ENCODE measurements at places on chromosomes 13 and 19. TPM values are rescaled to one million over a fixed set of nuclear protein-coding genes. Genes with fewer than 3 reads are reported as not detected.

- H3K4me3 ChIP-seq, result no peak overlapping the region
These were observed 80.1 kb downstream of the ZNF486 start for GRCh38 chr19:20247016-20247683.

Gene ZNF429
- 12.1 TPM for total RNA-seq

Gene ZNF208
- not detected for total RNA-seq

DNA sequence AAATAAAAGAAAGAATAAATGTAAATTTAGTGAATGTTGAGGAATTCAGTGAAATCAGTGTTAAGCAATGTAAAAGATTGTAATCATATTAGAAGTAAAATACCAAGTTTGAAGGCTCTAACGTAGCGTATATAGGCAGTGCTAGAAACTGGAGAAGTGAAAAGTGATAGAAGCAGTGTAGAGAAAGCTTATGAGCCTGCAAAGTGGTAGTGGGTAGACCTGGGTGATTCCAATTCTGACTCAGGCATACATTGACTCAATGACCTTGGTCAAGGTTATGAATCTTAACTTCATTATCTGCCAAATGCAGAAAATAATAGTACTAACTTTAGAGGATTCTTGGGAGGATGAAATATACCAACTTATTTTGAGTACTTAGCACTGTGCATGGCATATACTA is 4.1 kb downstream of the SLC10A2 start:
- H3K4me1 ChIP-seq, result peaks cover 6% of the 10 kb centered on the region
- H3K27me3 ChIP-seq, result no peaks in the 10 kb centered on the region
- H3K36me3 ChIP-seq, result no peaks in the 10 kb centered on the region

GRCh38 chr13:113732176-113732960 is 26.7 kb upstream of the TMEM255B start:
- no peaks in the 10 kb centered on the region for H3K27me3 ChIP-seq
- no peak for DNase-seq
- no peak overlapping the region for H3K27ac ChIP-seq

DNA sequence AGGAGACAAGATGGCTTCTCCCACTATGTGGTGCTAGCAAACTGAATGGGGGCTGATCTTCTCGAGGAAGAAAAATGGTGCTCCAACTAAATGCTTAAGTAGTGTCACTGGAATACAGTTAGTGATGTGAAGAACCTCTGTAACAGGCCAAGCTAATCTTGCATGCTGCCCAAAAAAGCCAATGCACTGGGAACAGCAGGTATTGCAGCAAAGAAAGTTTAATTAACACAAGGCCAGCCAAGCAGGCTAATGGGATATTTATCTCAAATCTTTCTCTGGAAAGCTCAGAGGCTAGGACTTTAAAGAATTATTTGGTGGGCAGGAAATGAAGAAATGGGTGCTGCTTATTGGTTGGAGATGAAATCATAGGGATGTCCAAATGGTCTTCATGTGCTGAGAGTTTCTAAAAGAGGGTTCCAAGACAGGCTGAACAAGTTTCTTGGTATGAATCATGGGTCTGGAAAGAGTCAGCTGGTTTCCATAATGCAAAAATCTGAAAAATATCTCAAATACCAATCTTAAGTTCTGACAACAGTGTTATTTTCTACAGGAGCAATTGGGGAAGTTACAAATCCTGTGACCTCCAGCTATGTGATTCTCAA is 1550.5 kb downstream of the SLITRK5 start:
- no peak overlapping the region for H3K4me3 ChIP-seq
- no peak for DNase-seq
- no peaks in the 10 kb centered on the region for H3K4me1 ChIP-seq
- peaks cover 5% of the 10 kb centered on the region for H3K36me3 ChIP-seq
- no peak overlapping the region for H3K27ac ChIP-seq

DNA sequence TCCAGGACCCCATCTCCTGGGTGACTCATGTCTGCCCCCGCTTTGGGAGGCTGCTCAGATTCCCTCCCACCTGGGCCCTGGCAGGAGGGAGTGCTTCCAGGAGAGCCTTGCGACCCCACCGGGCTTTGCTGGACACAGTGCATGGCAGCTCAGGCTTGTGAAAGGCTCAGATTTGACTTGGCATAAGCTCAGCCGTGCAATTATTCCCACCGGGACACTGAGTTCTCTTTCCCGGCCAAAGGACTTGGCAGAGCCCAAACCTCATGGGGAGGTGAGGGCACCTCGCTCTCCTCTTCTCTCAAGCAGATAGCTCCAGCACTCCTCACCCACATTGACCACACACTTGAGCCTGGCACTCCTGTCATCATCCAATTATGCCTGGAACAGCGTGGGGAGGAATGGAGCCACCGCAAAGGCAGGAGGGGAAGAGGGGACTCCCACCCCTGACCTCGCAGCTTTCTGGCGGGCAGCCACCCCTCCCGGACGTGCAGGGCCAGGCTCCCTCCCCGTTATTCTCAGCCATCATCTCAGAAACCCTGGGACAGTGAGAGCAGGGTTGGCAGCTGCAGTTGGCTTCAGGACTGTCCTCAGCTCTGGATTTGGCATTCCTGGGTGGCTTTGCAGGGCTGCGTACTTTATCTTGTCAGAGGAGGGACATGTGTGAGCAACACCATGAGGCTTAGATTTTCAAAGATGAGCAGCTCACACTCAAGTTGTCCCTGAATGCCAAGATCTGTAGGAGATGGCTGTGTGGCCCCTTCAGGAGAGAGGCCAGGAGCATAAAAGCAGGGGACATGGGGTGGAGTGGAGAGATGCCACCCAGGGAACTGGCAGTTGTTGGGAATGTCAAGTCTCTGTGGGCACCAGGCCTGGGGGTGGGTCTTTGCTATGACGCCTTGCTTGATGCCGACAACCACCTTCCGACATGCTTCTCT is 306.2 kb downstream of the TEX29 start:
- H3K4me1 ChIP-seq, result no peaks in the 10 kb centered on the region
- peak; percentile 15 for DNase-seq
- H3K36me3 ChIP-seq, result no peaks in the 10 kb centered on the region
- H3K27me3 ChIP-seq, result no peaks in the 10 kb centered on the region

GRCh38 chr19:46371371-46371901 is 24.5 kb downstream of the PPP5C start:
- no peaks in the 10 kb centered on the region for H3K27me3 ChIP-seq
- peaks cover 11% of the 10 kb centered on the region for H3K36me3 ChIP-seq
- no peak for DNase-seq
- H3K4me1 ChIP-seq, result peaks cover 7% of the 10 kb centered on the region
- no peak overlapping the region for H3K27ac ChIP-seq

DNA sequence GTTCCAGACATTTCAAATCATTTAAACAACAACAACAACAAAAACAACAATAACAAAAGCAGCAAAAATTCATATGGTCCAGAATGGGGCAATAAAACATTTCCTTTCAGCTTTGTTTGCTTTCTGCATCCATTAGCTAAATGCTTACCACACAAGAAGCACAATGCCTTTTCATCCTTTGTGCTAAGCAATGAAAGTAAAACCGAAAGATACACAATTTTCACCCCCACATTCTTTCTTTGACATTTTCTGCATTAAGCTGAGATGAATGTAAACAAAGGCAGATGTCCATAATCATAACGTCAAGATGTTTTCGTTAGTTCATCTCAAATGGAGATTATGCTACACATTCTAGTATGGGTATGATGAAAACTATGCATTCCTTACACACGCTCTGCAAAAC is 568.5 kb downstream of the SLITRK6 start:
- H3K4me1 ChIP-seq, result no peaks in the 10 kb centered on the region
- no peak overlapping the region for H3K4me3 ChIP-seq
- no peaks in the 10 kb centered on the region for H3K36me3 ChIP-seq
- DNase-seq, result no peak
- no peak overlapping the region for H3K27ac ChIP-seq

Gene LMTK3
- 14.4 TPM for total RNA-seq

Gene MED16
- 83.1 TPM for total RNA-seq

- H3K4me3 ChIP-seq, result no peak overlapping the region
- no peaks in the 10 kb centered on the region for H3K4me1 ChIP-seq
- no peaks in the 10 kb centered on the region for H3K36me3 ChIP-seq
- H3K27ac ChIP-seq, result no peak overlapping the region
These were observed 591.9 kb downstream of the DACH1 start for GRCh38 chr13:71274923-71275608.

GRCh38 chr13:94261163-94261562 is 218.3 kb downstream of the DCT start:
- no peak overlapping the region for H3K4me3 ChIP-seq
- no peaks in the 10 kb centered on the region for H3K36me3 ChIP-seq
- no peaks in the 10 kb centered on the region for H3K4me1 ChIP-seq
- no peaks in the 10 kb centered on the region for H3K27me3 ChIP-seq

Gene TLE6
- 1.1 TPM for total RNA-seq

GRCh38 chr19:32824191-32824751 is 45.3 kb downstream of the SLC7A9 start:
- no peaks in the 10 kb centered on the region for H3K27me3 ChIP-seq
- no peaks in the 10 kb centered on the region for H3K4me1 ChIP-seq
- DNase-seq, result no peak
- peaks cover 3% of the 10 kb centered on the region for H3K36me3 ChIP-seq

Gene ACER1
- not detected for total RNA-seq
